Naive thymus-derived CD8-positive, alpha-beta T cell (primary cell): ENCODE measurements at places on chromosomes 4 and X.

- DNase-seq = no peak
Measured at GRCh38 chr4:42359711-42360110, 37.6 kb upstream of the SHISA3 start.

- no peak for DNase-seq
Measured at GRCh38 chrX:30302956-30303355, 6.2 kb downstream of the NR0B1 start.

DNA sequence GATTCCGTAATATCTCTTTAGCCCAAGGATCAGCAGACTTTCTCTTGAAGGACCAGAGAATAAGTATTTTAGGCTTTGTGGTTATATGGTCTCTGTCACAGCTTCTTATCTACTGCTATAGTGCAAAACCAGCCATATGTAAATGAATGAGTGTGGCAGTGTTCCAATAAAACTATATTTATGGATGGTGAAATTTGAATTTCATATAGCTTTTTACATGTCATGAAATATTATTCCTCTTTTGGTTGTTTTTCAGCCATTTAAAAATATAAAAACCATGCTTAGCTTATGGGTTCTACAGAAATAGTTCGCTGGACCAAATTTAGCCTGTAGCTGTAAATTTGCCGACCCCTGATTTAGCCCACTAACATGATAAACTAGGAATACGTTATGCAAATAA lies 18.0 kb upstream of the MSMO1 start:
- no peak for DNase-seq

GRCh38 chr4:139696491-139696890 lies 30.9 kb downstream of the MGST2 start:
- no peak for DNase-seq

DNA sequence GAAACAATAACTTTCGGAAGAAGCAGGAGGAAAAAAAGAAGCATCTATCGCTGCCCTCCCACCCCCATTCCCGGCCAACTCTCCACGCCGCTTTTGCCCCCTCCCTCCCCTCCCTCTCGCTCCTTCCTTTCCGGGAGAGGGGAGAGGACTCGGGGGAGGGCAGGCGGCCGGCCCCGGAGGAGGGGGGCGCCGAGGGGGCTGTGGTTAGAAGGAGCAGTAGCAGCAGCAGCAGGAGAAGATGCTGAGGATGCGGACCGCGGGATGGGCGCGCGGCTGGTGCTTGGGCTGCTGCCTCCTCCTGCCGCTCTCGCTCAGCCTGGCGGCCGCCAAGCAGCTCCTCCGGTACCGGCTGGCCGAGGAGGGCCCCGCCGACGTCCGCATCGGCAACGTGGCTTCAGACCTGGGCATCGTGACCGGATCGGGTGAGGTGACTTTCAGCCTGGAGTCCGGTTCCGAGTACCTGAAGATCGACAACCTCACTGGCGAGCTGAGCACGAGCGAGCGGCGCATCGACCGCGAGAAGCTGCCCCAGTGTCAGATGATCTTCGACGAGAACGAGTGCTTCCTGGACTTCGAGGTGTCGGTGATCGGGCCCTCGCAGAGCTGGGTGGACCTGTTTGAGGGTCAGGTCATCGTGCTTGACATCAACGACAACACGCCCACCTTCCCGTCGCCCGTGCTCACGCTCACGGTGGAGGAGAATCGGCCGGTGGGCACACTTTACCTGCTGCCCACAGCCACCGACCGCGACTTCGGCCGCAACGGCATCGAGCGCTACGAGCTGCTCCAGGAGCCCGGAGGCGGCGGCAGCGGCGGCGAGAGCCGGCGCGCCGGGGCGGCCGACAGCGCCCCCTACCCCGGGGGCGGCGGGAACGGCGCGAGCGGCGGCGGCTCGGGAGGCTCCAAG lies 1.3 kb downstream of the PCDH7 start:
- no peak for DNase-seq

- DNase-seq = no peak
Measured at GRCh38 chr4:180530787-180531186, 1712.4 kb upstream of the TENM3 start.

- DNase-seq = no peak
Measured at GRCh38 chr4:39255871-39256270, 73.5 kb downstream of the WDR19 start.

GRCh38 chr4:169005453-169006099 lies 4.5 kb downstream of the CBR4 start:
- no peak for DNase-seq

DNA sequence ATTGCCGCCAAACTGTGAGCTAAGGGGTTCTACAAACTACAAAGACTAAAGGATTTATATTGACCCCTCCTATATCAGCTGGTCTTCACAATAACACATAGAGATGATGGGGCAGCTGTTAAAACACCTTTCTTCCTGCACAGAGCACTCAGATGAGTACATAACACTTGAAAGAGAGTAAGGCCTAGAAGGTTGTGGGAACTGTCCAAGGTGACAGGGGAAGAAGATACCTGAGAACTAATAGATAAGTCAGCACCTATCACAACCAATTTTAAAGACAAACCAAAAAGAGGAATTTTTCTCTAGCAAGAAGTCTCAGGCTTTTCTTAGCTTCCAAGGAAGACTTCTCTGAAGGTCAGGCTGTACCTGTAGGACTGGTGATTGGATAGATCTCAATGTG lies 19.1 kb upstream of the CXCL6 start:
- no peak for DNase-seq

DNA sequence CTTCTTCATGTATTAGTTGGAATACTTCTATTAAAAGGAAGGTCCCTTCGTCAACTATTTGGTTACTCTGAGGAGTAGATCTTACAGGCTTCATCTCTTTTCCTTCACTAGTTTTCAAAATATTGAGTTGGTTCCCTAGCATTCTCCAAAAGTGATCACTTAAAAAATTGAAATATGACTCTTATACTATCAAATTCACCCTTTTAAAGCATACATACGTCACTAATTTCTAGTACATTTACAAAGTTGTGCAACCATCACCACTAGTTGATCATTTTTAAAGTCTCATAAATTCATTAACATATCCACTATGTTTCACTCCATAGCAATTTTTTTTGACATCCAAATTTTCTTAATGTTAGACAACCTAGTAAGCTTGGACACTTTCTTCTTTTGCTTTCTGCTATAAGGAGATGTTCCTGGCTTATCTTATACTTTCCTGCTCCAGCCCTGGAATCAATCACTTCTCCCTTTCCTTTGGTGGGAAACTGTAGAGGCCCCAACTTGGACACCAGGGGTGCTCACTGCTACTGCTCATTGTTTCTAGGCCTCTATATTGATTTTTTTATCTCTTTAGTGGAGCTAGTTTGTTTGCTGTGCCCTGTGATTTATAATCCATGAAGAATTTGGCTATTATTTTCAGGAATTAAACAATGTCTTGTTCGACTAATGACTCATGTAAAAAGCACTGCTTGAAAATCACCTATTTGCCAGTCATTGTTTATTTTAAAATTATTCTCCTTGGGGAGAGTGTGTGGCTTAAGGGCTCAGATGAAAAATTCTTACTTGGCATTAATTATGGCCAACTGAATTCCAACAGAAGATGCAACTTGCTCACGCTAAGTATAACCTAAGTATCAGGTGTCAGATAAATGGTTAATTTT lies 4.0 kb upstream of the ZFX start:
- DNase-seq = no peak

- no peak for DNase-seq
Measured at GRCh38 chrX:5236096-5236495, 992.6 kb downstream of the NLGN4X start.

GRCh38 chr4:53511014-53511413 lies 80.3 kb downstream of the LNX1 start:
- DNase-seq = no peak

DNA sequence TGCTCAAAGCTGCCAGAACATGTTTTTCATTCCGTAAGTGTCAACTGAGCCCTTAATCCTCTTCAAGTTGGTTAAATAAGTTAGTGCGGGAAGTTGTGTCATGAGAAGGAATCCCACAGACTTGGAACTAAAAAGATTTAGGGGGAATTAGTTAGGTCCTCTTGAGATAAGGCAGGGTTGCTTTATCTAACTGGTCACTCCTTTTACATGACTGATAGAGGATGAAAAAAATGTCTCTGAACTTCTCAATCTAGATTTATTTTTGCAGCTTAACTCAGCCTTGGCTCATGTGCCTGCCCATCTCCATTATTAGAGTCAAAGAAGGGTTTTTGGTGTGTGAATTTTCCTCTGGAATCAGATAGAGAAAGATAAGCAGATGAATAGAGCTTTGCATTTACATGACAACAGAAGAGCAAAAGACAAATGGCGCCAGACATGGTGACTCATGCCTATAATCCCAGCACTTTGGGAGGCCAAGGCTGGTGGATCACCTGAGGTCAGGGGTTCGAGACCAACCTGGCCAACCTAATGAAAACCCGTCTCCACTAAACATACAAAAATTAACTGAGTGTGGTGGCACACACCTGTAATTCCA lies 882.9 kb downstream of the RPA4 start:
- no peak for DNase-seq

DNA sequence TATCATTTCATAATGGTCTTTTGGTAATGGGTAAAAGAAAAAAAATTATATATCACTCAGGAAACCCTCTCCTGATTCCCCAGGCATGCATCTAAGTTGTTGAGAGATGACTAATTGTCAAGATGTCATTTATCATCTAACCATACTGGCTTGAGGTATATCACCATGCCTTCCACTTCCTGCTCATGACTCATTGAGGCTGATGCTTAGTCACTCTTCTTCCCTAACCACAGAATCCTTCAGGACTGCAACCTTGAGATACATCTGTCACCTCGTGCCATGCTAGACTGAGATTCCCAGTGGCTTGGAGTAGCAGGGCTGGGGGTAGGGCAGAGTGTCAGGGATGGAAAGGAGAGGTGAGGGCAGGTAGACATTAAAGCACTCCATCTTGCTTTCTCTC lies 782.5 kb upstream of the INTU start:
- no peak for DNase-seq

GRCh38 chrX:13099121-13099520 lies 54.7 kb upstream of the FAM9C start:
- no peak for DNase-seq

DNA sequence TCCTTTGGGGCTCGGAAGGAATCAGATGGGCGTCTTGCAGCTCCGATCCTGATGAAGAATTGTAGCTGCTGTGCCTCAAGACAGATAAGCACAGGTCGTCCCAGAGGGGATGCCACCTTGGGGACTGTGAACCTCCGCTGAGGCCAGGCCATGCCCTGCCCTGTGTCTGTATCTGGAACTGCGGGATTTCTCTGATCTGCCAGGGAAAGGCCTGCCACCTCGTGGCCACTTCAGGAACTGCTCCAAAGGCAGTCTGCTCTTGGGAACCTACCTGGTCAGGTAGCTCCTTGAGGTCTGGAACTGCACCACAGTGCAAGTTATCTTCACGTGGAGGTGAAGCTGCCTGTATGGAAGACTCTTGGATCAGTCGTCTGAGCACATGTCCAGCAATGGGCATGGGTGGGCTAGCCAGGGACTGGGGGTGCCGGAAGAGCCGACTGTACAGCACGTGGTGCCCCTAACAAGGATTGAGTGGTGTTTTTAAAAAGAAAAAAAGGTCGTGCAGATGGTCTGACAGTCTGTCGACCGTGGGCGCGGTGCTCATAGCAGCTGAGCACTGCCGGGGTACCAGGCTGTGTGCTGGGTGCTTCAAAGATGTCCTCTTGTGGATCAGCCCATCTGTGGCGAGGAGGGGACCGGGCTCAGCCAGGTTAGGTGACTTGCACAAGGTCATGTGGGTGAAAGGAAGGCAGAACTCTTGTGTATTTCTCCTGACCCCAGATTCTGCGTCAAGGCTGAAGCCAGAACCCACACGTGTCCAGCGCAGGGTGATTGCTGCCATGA lies 3.1 kb upstream of the GRPEL1 start:
- DNase-seq = peak; percentile 87

GRCh38 chr4:156815717-156816359 lies 155.8 kb downstream of the PDGFC start:
- DNase-seq = no peak

DNA sequence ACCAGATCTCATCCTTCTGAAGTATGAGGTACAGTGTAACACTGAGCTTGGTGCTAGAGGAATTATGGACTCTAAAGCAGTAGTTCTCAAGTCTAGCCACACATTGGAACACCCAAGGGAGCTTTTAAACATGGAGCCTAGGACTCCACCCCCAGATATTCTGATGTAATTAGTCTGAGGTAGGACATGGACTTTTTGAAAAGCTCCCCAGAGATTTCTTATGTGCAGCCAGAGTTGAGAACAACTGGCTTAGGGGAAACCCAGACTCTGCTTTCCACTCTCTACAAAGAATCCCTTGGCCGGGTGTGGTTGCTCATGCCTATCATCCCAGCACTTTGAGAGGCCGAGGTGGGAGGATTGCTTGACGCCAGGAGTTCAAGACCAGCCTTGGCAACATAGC lies 11.6 kb upstream of the GDPD2 start:
- no peak for DNase-seq

DNA sequence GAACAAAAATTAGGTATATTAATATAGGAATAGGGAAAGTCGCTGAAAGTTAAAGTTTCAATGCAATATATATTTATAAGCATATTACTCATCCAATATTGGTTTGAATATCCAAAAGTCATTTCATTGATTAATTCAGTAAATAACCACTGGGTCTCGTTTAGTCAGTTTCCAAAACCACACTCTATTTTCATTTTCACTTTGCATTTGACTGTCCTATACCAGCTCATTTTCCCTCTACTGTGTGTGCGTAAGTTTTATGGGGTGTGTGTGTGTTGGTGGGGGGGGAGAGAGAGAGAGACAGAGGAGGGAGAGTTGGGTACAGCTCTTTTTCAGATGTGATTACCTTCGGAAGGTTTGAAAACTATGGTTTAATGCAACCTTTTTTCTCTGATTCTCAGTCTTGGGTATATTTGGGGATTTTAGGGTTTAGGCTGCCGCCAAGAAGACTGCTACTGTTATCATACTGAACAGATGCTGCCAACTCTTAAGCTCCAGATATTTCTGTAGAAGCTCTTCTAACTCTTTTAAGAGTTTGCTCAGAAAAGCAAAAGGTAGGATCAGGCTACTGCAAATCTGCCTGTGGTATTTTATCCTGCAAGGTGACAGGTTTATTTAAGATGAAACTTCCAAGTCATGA lies 1427.4 kb downstream of the PCDH7 start:
- DNase-seq = no peak

- DNase-seq = no peak
Measured at GRCh38 chr4:24856586-24856985, 56.3 kb downstream of the CCDC149 start.

DNA sequence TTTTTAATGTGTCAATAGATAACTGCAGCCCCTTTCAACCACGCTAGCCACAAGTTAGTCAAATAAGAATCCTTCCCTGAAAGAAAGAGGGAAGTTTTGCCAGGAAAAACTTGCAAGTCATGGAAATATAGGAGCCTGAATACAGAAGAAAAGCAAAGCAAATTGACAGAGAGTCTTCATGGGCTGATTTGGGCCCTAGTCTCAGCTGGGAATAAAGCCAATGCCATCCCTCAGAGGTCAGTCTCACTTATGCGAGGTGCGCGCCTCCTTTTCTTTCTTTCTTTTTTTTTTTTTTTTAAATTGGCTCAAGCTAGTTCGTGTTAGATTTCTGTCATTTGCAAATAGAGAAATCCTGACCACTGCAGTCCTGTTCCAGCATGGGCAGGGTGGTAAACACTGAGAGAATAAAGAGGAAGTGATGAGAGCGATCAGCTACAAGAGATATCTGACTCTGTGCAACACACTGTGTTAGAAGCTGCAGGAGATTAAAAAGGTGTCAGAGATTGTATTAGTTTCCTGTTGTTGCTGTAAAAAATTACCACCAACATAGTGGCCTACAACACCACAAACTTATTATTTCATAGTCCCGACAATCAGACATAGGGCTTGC lies 299.7 kb downstream of the LDB2 start:
- no peak for DNase-seq
